ENCODE measurements at places on chromosomes 7 and 10.

- no peak for DNase-seq
- H3K36me3 ChIP-seq, result no peaks in the 10 kb centered on the region
- H3K4me1 ChIP-seq, result no peaks in the 10 kb centered on the region
- H3K27ac ChIP-seq, result no peak overlapping the region
- no peak overlapping the region for H3K4me3 ChIP-seq
- no peaks in the 10 kb centered on the region for H3K27me3 ChIP-seq
Observed at GRCh38 chr7:144622745-144623144, 213.1 kb downstream of the TPK1 start.

DNA sequence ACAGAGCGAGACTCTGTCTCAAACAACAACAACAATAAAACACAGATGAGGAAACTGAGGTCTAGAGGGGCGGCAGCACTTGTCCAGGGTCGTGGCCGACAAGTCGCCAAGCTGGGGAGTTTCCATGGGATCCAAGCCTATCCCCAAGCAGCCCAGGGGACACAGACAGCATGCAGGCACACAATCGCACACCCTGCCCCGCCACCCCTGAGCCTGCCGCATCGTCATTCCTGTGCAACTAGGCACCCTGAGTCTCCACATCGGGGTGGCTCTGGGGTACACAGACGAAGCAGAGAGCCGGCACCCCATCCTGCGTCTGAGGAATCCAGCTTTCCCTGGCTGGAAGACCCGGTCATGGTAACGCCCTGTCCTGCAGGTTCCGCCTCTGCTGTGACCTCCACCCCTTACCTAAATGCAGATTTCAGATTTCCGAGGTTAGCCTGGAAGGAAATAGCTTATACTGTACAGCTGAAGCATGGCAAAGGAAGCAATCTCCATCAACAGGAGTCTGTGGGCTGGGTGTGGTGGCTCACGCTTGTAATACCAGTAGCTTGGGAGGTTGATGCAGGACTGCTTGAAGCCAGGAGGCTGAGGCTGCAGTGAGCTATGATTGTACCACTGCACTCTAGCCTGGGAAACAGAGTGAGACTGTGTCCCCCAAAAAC lies 136.1 kb upstream of the TNRC18 start:
- H3K27me3 ChIP-seq, result no peaks in the 10 kb centered on the region
- H3K27ac ChIP-seq, result no peak overlapping the region
- no peaks in the 10 kb centered on the region for H3K36me3 ChIP-seq
- no peak for DNase-seq
- H3K4me1 ChIP-seq, result peaks cover 34% of the 10 kb centered on the region

DNA sequence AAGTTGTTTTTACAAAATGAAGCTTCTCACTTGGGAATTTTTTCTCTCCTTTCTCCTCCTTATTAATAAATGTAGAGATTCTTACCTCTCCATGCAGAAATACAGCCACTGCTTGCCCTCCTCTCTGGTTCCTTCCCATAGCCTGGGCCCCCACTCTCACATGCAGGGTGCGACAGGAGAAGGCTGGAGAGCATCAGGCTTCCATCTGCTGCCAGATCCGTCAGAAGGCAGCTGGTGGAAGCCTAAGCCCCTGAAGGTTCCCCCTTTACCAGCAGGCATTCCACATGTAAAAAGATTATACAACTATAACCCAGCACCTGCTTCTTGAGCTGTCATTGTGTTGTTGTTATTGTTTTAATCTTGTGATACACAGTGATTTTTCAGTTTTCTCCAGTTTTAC lies 314.2 kb downstream of the LHFPL3 start:
- no peaks in the 10 kb centered on the region for H3K36me3 ChIP-seq
- no peak overlapping the region for H3K27ac ChIP-seq
- H3K4me3 ChIP-seq, result no peak overlapping the region
- H3K27me3 ChIP-seq, result peaks cover 28% of the 10 kb centered on the region
- no peaks in the 10 kb centered on the region for H3K4me1 ChIP-seq

- peak; percentile 55 for DNase-seq
- peaks cover 22% of the 10 kb centered on the region for H3K4me1 ChIP-seq
- peak within 1 kb of the TSS; percentile 12 for H3K27ac ChIP-seq
- peak within 1 kb of the TSS; percentile 68 for H3K4me3 ChIP-seq
Observed at GRCh38 chr7:1458683-1459511, at the start of gene MICALL2. MICALL2 (minus strand) TSS chr7:1459470; CDS start chr7:1459326, 144 bp downstream.

DNA sequence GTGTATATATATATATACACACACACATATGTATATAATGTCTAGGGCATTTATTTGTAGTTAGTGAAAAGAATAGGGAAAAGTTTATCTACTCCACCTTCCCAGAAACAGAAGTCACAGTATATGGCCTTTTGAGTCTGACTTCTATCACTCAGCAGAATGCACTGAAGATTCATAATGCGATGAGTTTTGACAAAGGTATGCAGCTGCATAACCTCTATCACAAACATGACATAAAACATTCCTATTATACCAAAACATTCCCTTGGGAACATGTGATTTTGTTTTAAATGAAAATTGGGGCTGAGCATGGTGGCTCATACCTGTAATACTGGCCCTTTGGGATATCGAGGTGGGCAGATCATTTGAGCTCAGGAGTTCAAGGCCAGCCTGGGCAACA lies 137.3 kb upstream of the EEPD1 start:
- no peaks in the 10 kb centered on the region for H3K27me3 ChIP-seq
- H3K4me3 ChIP-seq, result no peak overlapping the region
- no peak for DNase-seq
- no peaks in the 10 kb centered on the region for H3K36me3 ChIP-seq
- peak overlapping the region; percentile 30 for H3K27ac ChIP-seq
- H3K4me1 ChIP-seq, result peaks cover 22% of the 10 kb centered on the region
